ENCODE measurements at places on chromosomes 7 and 10.

DNA sequence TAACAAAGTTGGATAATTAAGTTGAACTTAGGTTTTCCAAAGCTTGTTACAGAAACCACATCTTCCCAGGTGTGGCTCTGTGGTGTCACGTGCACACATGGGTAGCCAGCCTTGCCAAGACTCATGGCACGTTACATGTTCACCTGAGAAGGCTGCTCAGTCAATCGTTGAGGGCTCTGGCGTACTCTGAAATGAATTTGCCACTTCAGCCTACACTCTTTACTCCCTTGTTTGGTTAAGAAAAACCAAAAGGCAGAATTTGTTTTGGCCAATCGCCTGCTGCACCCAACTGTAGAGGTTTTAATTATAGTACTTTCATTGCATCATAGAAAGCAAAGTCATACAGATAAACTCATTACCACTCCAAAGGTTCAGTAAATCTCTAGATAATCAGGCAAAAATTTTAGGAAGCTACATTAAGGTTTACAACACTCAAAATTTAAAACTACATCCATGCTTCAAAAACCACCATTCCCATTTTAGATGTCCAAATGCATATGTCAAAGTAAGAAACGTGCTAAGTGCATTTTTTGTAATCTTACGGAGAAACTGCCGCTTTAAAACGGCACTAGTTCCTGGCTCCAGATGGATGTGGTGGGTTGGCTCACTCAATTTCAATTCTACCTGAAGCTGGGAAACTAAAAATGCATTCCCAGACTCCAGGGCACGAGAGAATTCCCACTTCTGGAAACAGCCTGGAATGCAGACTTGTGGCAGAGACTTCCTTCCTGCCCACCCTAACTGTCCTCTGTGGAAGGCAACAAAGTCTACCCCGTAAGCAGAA lies 88.4 kb downstream of the DIP2C start:
- DNase-seq: no peak

DNA sequence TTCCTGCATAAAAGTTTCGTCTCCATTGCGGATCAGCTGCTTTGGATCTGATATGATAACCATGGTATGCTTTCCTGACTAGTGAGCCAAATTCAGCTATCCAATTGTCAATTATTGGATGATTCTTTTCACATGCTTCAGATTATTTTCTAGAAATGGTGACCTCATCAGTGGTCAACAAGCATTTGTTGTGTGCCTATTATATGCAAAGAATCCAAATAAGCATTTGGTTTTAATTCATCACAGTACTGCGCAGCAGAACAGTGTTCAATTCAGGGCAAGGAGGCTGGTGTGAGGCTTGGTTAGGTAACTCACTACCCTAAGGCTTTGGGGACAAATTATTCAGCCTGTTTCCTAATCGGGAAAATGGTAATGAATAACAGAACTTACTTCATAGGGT lies 200.5 kb downstream of the SKAP2 start:
- DNase-seq: no peak

GRCh38 chr10:114770009-114770408 lies 51.6 kb upstream of the FHIP2A start:
- no peak for DNase-seq

GRCh38 chr10:62467527-62467926 lies 93.4 kb downstream of the ZNF365 start:
- no peak for DNase-seq

DNA sequence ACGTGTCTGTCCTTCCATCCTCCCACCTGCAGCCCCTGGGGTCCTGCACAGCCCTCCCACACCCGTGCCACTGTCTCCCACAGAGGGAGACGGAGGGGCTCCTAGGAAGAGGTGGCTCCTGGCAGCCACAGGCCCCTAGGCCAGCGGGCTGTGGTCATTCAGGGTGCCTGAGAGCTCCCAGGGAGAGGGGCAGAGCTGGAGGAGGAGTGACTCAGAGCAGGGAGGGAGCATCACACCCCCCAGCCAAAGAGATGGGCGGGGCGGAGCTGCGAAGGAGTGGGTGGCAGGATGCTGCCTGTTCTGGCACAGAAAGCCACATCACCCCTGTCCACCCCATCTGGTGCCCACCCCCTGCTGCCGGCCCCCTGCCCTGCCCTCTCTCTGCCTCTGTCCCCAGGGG lies 50.5 kb downstream of the STK32C start:
- DNase-seq: no peak

GRCh38 chr7:37765421-37765829 lies 81.9 kb downstream of the GPR141 start:
- no peak for DNase-seq

DNA sequence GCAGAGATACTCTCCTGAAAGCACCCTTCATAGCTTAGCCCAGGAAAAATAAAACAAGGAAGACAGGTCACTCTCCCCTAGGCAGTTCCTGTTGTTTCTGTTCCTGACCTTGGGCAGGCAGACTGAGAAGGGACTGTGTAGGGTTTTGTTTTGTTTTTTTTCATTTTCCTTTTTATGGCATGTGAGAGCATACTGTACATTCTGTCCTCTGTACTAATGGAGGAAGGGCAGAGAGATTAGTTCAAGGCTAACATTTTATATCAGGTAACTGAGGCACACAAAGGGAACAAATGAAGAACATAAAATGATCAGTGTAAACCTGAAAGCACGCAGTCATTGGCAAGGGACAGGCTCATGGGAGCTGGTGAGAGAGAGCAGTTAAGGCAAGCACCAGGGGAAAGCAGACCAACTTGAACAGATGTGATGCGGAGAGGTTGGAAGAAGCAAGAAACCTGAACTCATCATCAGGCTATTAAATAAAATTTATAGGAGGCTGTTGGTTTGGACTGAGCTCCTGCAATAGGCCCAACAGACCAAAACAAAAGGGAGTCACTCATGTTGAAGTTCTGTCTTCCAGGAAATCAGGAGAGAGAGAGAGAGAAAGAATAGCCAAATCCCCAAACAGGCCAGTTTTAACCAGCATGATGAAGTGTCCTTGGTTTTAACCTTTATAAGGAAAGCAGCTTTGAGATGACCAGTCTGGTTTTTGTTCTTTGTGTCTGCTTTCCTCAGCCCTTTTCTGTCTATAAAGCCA lies 34.1 kb upstream of the PDCD4 start:
- no peak for DNase-seq

GRCh38 chr7:45888185-45888992 lies at the start of gene IGFBP1:
Gene IGFBP1 (plus strand): TSS chr7:45888488. CDS start chr7:45888653, 165 bp downstream.
- peak; percentile 23 for DNase-seq

DNA sequence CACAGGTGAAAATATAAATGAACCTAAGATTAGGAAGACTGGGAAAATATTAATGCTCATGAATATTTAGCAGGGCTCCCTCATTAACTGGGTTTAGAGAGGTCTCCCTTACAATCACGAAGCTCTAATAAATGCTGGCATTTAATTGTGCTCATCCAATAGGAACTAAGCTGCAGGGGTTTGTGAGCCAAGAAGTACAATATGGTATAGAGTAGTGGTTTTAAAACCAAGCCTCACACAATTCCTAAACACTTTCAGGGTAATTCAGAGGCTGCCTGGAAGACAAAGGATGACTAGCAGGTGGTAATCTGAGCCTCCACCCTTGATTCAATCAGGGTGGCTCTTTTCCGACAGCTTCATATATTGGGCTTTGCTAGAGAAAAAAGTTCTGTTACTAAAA lies 103.3 kb downstream of the GPAM start:
- DNase-seq: no peak

DNA sequence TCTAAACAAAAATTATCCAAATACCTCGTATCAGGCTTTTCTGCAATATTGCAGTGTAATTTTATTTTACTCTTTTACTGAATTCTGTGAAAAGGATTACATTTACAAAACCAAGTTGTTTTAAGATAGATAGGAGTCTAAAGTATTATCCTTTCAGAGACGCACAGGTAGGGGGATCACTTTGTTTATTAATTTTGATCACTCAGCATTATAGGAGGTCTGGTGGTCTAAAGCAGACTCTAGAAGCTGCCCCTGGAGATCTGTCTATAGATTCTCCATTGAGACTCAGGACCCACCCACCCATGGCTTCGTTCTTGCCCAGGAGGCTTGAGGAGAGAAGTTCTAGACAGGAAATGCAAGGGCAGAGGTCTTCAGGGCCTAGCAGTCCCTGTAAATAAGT lies 223.4 kb upstream of the YAE1 start:
- DNase-seq: no peak

DNA sequence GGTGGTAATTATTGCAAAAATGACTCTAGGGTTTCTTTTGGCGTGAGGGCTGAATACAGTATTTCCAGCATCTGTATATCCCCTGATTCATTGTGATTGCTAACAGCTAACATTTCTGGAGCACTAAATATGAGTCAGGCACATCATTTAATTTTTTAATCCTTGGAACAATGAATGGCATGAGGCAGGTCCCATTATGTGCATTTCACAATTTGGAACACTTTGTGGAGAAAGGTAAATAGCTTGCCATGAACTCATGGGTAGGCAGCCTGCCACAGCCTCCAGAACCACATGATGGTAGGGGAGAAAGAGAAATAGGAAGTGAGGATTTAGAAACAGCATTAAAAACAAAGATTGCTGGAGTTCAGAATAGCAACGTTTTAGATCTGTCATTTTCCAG lies 1.7 kb downstream of the NPTX2 start:
- no peak for DNase-seq

- DNase-seq: no peak
Measured at GRCh38 chr10:91350651-91351081, 59.5 kb upstream of the HECTD2 start.

- no peak for DNase-seq
Measured at GRCh38 chr10:95478935-95479334, 82.2 kb downstream of the SORBS1 start.

- DNase-seq: no peak
Measured at GRCh38 chr10:124166431-124167125, 73.2 kb upstream of the CHST15 start.

DNA sequence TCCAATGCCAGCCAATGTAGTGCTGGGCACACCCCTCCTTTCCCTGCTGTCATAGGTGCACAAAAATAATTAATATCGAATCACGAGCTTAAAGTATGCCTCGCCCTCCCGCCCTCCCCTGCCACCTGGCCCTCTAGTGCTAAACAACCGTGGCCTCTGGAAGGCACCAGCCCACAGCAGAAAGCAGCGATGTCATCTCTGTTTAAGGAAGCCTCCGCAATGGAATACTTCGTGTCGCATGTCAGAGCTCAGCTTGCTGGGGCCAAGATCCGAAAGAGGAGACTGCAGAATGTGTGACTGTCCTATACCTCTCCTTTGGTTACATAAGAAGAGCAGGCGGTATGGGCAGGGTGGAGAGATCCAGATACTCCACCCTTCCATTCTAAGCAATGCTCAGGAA lies 71.5 kb downstream of the RHOBTB1 start:
- DNase-seq: no peak

DNA sequence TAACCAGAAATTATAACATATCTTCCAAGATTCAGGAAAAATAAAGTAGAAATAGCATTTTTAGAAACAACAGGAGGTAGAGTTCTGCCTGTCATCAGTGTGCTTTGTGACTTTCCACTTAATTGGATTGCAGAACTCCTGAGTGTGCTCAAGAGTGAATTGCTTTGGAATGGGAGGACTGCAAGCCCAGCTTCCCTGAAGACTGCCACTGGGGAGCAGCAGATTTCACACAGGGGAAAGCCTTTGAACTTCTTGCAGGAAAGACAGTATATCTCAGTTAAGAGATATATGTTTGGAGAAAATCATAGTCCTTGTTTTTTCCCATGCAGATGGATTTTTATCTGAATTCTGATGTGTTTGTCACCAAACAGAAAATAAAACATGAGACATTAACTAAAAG lies 124.5 kb downstream of the TMEM168 start:
- DNase-seq: no peak

- DNase-seq: no peak
Measured at GRCh38 chr10:96249264-96249663, 22.1 kb downstream of the BLNK start.

DNA sequence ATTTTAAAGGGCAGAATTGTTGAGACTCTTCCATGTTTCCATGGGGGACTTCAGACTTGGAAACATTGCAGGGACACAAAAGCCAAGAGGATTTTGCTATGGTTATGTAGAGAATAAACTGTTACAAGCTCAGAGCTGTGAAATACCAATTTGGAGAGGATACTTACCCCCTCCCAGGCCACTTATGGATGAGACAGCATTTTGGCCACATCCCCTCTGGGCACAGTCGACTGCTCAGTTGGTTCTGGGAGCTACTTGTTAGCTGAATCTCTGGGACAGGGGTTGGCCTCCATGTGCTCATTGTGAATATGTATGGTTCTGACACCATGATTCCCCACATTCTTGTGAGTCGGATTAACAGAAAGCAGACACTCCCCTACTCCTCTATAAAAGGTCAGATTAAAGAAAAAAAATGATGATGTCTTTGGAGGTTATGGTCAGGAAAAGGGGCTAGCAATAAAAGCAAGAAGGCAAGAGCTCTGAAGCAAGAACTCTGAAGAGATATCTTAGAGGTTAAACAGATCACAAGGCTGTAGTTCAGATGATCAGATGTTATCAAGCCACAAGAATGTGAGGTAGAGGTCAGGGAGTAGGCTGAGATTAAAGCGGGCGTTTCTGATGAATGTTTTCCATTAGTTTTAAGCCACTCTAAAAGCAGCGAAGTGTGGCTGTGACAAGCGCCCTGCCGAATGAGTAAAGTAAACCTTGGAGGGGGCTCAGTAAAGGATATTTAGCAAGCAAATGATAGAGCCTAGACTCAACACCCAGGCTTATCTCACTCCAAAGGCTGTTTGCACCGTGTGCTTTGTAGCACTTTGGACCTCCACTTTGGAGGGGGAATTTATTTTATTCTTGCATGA lies 17.2 kb downstream of the STAMBPL1 start:
- DNase-seq: no peak

GRCh38 chr10:97171001-97171400 lies 14.8 kb downstream of the SLIT1 start:
- no peak for DNase-seq

DNA sequence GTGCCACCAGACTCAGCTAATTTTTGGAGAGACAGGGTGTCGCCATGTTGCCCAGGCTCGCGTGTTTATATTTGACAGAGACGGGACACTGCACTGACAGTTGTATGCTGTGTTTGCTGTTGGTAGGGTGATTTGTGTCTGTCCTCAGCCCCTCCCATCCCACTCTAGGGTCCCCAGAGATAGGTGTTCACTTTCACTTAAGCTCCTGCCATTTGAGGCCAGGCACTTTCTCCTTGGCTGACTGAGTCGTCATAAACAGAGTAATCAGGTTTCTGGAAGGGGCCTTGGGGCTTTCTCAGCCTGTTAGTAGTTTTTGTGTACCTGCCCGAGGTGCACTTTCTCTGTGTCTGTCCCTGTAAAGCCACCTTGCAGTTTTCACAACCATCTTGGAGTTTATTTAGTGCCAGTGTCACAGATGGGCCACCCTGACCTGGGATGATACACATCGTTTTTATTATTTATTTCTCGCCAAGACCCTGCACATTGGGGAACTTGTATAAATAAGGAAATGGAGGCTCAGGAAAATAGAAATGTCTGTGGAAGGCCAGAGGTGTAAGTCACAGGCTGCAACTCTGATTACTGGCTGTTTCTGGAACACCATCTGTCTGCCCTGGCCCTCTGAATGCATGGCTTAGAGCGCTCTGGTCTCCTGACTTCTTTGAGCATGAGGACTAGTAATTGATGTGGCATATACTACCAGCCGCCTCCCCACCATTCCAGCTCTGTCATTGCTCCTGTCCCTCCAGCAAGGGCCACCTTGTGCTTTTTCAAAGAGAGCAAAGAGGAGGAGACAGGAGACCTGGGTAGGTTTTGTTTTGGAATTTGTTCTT lies 81.9 kb upstream of the PDCD4 start:
- no peak for DNase-seq

Data from progenitor cell of endocrine pancreas (in vitro differentiated cells).